Ammon's horn (tissue), 1 donor: ENCODE measurements at places on chromosomes 2 and 18.

- no peak for DNase-seq
Measured at GRCh38 chr18:79849328-79850207, 51.8 kb downstream of the KCNG2 start.

DNA sequence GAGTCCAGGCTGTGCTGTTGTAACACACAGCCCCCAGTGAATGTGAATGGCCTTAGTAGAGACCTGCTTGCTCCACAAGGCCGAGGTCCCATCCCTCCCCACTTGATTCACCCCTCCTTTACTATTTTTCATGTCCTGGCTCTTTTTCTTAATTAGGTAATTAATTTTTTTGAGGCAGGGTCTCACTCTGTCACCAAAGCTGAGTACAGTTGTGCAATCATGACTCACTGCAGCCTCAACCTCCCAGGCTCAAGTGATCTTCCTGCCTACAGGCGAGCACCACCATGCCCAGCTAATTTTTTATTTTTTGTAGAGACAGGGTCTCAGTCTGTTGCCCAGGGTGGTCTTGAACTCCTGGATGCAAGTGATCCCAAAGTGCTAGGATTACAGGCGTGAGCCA lies 19.3 kb downstream of the FBLN7 start:
- no peak for DNase-seq

GRCh38 chr2:192026059-192026824 lies 168.5 kb downstream of the TMEFF2 start:
- DNase-seq = no peak

DNA sequence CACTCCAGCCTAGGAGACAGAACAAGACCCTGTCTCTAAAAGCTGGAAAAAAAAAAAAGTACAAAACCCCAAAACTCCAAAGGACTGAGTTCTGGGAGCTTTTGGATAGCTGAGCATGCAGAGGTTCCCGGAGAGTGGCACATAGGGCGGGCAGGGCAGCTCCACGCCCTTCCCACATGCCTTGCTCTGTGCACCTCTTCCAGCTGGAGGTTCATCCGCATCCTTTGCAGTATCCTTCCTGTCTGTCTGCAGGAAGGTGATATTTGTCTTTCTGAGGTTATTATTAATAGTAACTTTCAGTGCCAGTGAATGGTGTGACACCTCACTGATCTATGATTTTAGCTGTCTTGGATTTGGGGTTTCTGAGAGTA lies 70.2 kb downstream of the INPP4A start:
- DNase-seq = no peak

DNA sequence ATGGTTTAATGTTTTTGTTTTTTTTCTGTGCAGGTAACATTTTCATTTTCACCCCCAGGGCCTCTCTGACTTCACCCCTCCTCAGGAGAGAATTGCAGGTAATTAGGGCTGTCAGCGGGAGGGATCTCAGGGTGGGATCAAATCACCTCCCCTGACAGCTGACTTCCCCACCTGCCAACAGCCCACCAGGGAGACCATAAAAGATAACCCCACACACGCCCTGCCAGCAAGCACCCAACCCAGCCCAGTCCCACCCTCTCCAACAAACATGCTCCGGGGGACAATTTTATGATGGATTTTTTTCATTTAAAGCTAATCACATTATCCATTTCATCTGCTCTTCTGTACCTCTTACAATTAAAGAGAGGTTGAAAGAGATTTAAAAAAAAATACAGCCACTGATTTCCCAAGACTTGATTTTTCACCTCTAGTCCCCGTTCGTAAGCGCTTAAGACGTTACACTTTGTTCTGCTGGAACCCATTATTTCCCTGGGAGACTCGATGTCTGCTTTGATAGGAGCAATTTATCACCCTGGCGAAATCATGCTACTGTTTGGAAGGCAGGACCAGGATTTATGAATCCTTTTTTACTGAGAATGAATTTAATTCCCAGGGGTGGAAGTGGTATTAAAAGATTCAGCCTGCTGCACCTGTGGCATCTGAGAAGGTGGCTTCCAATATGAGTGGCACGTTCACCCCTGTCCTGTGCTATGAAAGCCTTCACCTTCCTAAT lies 232.9 kb upstream of the ID2 start:
- no peak for DNase-seq

DNA sequence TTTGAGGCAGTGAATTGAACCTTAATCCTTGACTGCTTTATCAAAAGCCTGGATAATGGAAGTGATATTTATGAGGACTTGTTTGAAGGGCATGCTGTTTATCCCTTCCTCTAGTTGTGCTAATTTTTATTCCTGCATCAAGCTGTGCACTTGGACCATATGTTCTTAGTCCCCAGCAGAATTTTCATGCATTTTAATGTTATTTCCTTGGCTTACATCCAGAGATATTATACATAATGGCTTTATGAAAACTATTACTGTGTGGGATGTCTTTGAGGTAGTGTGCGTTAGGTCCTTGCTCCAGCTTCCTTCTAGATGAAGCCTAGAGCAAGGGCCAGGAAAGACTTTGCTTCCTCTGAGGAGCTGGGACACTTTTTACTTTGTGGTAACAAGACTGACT lies 378.4 kb downstream of the LPIN1 start:
- no peak for DNase-seq

DNA sequence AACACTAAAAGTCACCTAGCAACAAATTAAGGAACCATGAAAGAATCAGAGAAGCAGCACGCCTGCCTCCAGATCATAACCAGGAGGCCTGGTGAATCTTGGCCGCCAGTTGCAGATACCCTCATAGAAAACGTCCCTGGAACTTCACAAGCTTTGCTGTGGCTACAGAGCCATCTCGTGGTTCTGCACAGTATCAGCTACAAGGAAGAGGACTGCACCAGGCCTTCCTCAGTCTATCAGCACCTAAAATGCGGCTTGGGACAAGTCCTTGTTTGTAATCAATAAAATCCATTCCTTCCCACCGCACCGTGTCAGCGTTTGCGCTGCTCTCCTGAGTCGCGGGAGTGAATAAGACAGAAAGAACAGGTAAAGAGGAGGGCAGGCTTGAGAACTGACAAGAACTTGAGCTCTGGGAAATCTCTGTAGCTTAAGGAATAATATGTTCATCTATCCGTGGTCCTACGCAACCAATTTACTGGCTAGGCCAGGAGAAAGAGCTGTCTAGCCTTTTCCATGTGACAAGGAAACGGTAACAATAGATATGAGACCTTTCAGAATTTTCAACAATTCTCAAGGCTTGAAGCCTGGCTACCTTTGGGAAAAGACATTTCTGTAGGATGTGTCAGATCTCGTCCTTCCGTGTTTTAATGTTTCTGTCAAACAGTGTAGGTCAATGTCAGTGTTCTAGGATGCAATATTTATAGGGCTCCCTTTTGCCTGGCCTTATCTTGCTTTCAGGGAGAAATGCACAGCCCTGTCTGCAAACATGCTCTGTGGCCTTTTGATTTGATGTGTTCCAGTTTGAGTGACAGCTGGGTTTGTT lies 128.5 kb upstream of the RAB12 start:
- DNase-seq = peak; percentile 86

GRCh38 chr2:71154798-71155197 lies 24.4 kb downstream of the MPHOSPH10 start:
- no peak for DNase-seq

- no peak for DNase-seq
Measured at GRCh38 chr2:212730994-212731393, 192.4 kb upstream of the ERBB4 start.

- DNase-seq = no peak
Measured at GRCh38 chr2:222960126-222960525, 91.9 kb upstream of the KCNE4 start.

- DNase-seq = no peak
Measured at GRCh38 chr2:9914384-9915065, 37.0 kb upstream of the GRHL1 start.

DNA sequence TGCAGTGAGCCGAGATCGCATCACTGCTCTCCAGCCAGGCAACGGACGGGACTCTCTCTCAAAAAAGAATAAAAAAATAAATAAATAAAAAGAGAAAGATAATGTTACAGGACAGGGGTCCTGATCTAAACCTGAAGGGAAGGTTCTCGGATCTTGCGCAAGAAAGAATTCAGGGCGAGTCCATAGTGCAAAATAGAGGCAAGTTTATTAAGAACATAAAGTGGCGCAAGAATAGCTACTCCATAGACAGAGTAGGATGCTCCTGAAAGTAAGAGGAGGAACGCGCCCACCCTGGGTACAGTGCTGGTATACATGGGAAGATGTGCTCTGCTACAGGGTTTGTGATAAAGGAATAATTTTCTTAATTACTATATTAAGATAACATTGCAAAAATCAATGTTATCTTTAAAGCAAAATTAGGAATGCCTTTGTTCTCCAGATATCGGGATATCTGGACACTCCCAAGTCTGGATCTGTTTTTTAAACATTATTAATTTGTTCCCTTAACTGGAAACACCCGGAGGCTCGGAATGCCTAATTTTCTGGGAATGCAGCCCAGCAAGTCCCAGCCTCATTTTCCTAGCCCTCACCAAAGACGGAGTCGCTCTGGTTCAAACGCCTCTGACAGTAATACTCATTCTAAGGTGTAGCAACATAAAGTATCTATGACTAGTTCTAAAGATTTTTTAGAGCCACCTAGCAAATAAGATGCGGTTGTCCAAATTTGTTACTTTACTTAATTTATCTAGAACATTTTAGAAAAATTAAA lies 38.8 kb downstream of the ACSL3 start:
- no peak for DNase-seq

DNA sequence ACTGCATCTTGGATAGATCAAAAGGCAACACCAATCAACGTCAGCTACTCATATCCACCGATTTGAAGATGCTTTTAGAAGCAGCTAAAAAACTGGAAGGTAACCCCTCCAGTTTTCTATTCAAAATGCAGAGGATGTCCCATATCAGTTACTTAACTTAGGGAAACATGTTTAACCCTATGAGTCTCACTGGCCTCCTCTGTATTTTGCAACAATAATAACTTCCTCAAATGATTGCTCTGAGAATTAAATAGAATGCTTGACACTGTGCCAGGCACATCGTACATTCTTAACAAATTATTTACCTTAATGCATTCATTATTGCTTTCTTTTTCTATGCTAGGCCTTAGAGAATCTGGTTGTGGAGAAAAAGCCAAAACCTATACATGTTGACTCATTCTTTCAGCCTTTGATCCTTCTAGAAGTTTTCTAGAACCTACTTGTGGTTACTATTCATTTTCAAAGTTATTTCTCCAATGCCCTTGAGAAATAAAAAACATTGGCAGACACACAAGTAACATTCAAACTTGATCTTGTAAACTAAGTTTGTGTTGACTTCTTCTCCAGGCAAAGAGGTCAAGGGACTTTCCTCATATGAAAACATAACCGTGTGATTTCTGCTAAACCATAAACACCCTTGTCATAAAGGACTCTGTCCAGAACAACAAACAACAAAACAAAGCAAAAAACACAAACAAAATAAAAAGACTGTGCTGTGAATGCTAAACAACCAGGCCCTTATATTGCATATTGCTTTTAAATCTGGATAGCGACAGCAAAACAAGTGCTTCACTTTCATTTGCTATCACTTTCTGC lies 4.6 kb downstream of the DOCK10 start:
- no peak for DNase-seq

- peak; percentile 97 for DNase-seq
Measured at GRCh38 chr2:202265467-202266277, at the start of gene NOP58. TSS of gene NOP58 (plus strand) at chr2:202265763. CDS start at chr2:202265942, 179 bp downstream.

GRCh38 chr2:23452853-23453420 lies 68.0 kb downstream of the KLHL29 start:
- no peak for DNase-seq

DNA sequence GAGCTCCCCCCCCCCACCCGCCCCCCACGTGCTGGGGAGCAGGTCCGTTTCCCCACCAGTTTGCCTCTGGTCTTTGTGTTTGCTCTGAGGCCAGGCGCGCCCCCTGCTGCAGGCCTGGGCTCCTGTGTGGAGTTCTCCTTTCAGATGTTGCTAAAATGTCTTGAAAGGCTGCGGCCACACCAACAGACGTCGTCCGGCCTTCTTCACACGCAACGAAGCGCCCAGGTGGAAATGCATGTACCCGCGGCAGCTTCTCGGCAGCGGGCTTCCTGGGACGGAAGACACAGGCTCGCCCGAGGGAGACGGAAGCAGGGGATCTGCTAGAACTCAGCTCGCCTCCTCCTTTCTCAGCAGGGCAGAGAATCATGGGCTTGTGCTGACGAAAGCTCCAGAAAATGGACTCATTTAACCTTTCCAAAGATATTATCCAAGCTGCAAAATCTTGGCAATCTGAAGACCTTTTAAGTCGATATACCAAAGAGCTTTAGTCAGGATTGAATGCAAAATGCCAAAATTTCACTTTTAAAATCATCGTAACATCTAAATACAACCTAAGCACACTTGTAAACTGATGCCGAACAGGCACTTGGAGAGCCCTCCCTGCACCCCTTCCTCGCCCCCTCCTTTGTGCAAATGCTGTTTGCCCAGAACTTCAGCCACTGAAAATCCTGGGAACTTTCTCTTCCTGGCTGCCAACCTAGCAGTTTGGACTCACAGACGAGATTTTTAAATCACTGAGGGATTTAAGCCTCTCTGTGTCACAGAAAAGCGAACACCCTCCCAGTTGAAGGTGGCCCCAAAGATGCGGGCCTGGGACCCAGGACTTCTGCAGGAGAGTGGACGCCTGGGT lies 125.5 kb upstream of the ZNF516 start:
- peak; percentile 75 for DNase-seq

DNA sequence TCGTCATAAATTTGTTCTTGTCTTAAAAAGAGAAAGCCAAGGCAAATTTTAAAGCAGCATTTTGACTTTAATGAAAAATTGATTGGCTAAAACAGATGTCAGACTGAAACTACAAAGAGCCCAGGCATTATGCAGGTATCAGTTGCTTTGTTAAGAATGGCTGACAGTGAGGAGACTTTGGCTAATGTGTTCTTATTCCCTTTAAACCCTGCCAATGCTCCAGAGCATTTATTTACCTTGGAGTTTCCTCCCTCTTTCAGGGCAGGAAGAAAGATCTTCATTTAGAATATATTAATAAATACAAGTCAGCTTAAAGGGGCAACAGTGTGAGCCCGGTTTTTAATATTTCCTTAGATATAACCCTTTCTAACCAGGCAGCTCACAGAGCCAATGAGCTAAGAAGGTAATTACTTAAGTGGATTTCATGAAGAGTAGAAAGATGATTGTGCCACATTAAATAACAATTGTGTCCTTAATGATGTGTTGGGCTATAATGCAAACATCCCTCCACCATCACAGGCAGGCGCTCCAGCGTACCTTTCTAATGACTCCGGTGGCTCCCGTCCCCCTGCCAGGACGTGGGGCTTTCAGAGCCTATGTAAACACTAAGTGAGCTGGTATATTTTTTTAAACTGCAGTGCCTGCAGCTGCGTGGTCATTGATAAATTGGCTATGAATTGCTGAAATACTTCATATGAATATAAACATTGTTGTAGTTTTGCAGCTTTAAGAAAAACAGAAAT lies 349.4 kb upstream of the POU3F3 start:
- DNase-seq = no peak

GRCh38 chr2:11907190-11907589 lies 160.8 kb downstream of the LPIN1 start:
- DNase-seq = peak; percentile 29

- peak; percentile 56 for DNase-seq
Measured at GRCh38 chr18:37532917-37533316, 32.7 kb downstream of the CELF4 start.
